Uterus (tissue), 4 donors: ENCODE measurements at places on chromosomes 2 and 18. TPM values are rescaled to one million over a fixed set of nuclear protein-coding genes. Genes with fewer than 3 reads are reported as not detected.

The CROCC2 gene
- total RNA-seq: 1.8 TPM

GRCh38 chr2:229141424-229142025 is 129.6 kb downstream of the PID1 start:
- H3K36me3 ChIP-seq: no peaks in the 10 kb centered on the region
- no peak overlapping the region for H3K27ac ChIP-seq
- no peak overlapping the region for H3K4me3 ChIP-seq
- no peaks in the 10 kb centered on the region for H3K27me3 ChIP-seq
- DNase-seq: no peak

The FSHR gene
- total RNA-seq: not detected

The ZNF514 gene
- 30.4 TPM for total RNA-seq

- no peak overlapping the region for H3K4me3 ChIP-seq
- H3K27me3 ChIP-seq: no peaks in the 10 kb centered on the region
- no peak overlapping the region for H3K27ac ChIP-seq
- H3K36me3 ChIP-seq: no peaks in the 10 kb centered on the region
- H3K4me1 ChIP-seq: no peaks in the 10 kb centered on the region
Observed at GRCh38 chr2:208010506-208010905, 14.8 kb downstream of the PLEKHM3 start.

GRCh38 chr2:45739796-45740485 is 88.5 kb downstream of the PRKCE start:
- H3K27me3 ChIP-seq: no peaks in the 10 kb centered on the region
- H3K4me3 ChIP-seq: no peak overlapping the region
- DNase-seq: no peak
- no peak overlapping the region for H3K27ac ChIP-seq
- H3K4me1 ChIP-seq: no peaks in the 10 kb centered on the region

DNA sequence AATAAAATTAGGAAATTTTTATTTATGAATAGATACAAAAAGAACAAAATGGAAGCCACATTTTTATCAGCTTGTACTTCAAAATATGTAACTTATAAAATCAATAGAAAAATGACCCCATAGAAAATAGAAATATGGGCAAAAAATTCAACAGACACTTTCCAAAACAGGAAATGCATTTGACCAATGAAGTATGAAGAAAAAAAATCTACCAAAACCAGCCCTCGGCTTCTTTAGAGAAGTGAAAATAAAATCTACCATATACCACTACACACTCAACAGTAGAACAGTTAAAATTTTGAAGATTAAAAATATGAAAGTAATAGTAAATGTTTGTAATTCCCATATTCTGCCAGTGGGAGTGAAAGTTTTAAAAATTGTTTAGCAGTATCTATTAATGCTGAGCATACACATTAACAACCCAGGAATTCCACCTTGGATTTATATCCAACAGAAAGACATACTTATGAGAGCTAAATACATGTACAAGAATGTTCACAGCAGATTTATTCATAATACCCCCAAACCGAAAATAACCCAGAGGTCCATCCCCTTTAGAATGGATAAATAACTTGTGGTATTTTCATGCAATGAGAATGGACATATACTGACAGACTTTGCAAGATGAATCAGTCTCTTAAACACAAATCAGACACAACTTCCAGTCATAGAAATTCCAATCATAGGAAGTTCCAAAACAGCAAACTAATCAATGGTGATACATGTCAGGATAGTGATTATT is 318.0 kb downstream of the FIGN start:
- H3K4me1 ChIP-seq: no peaks in the 10 kb centered on the region
- no peak for DNase-seq

DNA sequence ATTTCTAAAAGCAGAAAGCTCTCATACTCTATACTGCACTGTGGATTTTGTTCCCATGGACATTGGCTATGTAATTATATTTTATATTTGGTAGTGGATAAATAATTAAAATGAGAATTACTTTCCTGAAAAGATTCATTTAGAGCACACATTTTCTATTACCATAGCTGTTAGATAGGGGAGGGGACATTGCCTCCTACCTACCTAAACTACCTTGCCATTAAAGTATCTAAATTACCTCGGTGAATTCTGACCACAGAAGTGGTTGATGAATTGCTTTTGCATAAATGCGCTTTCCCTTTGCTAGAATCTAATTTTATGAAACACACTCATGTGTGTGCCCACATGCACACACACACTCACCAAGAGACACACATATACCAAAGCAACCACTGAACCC is 329.1 kb downstream of the MTX2 start:
- DNase-seq: no peak
- H3K27me3 ChIP-seq: no peaks in the 10 kb centered on the region
- no peak overlapping the region for H3K4me3 ChIP-seq
- no peaks in the 10 kb centered on the region for H3K36me3 ChIP-seq

The HAUS1 gene
- total RNA-seq: 24.8 TPM

- H3K36me3 ChIP-seq: no peaks in the 10 kb centered on the region
- H3K4me1 ChIP-seq: peaks cover 6% of the 10 kb centered on the region
- no peak overlapping the region for H3K4me3 ChIP-seq
- DNase-seq: peak; percentile 75
Observed at GRCh38 chr2:1816414-1816911, 72.1 kb upstream of the PXDN start.

GRCh38 chr18:23756590-23757436 is 67.6 kb downstream of the LAMA3 start:
- H3K36me3 ChIP-seq: no peaks in the 10 kb centered on the region
- no peak overlapping the region for H3K4me3 ChIP-seq

GRCh38 chr18:25457126-25457525 is 105.2 kb upstream of the ZNF521 start:
- H3K27ac ChIP-seq: no peak overlapping the region
- DNase-seq: no peak
- no peaks in the 10 kb centered on the region for H3K27me3 ChIP-seq
- no peak overlapping the region for H3K4me3 ChIP-seq

The SERPINB2 gene
- total RNA-seq: 0.55 TPM
